Fibroblast of lung (primary cell): ENCODE measurements at places on chromosomes 7 and 10. TPM values are rescaled to one million over a fixed set of nuclear protein-coding genes. Genes with fewer than 3 reads are reported as not detected.

DNA sequence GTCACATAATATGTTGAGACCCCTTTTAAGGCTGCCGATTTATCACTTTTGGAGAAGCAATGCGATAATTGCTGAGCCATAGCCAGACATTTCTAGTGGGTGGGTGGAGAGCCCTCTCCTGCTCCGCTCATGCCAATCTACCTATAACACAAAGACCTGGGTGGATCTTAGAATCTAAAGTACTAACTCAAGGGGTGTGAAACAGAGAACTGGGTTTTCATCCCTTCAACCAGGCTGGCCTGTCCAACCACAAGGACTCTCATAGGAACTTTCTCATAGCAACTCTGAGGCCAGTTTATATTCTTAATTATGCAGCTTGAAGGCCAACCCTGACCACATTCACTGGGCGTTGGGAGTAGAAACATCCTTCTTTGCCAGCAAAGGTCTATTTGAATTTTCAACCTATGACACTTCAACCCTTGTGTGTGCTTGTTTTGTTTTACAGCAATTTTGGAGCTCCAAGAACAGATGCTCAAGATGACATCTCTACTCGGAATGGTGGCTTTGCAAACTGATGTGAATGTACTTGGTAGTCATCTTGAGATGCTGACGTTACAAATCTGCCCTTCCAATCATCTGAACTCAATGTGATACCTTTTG lies 1198.2 kb upstream of the AUTS2 start:
- DNase-seq: no peak

- no peak for DNase-seq
These were observed 106.0 kb downstream of the GALNT17 start for GRCh38 chr7:71237945-71238344.

DNA sequence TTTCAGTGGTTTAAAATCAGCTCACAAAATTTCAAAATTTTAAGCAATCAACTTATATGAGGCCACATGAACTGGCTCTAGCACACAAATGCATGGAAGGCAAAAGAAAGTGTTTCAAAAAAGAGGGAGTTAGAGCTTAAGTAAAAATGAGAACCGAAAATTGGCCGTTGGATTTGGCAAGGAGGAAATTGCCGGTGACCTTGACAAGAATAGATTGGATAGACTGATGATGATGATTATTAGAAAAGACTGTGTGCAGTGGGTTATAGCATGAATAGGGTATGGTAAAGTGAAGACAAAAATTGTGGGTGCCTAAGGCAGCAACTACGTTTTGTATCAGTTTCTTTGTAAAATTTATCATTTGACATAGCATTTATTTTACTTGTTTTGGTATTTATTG lies 175.7 kb downstream of the SEMA3D start:
- no peak for DNase-seq

GRCh38 chr10:103467406-103467805 lies 8.7 kb upstream of the CALHM1 start:
- DNase-seq: no peak

DNA sequence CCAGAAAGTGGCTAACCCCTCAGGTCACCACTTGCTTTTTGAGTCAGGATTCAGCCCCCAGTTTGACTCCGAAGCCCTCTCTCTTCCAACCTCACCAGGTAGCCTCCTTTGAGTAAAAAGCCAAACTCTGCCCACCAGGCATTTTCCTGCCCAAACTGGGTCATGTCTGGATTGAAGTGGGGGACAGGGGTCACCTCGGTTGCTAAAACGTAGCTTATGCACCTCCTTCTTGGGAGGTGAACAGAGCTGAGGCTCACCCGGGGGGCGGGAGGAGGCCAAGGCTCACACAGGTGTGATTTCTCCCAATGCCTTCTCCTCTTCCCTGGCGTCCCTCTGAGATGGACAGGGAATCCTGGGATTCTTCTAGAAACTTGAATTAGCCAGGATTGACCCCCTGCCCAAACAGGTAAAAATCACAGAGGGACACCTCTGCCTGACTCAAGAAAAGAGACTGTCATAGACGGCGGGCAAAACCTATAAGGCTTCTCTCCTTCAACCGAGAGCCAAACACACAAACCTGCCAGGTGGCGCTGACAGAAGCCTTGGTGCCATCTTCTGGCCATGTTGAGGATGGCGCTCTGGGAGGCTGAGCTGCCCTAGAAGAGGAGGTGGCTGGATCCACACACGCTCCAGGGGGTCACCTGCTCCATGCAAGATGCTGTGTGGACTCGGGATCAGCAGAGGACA lies 51.6 kb downstream of the PRLHR start:
- DNase-seq: no peak

DNA sequence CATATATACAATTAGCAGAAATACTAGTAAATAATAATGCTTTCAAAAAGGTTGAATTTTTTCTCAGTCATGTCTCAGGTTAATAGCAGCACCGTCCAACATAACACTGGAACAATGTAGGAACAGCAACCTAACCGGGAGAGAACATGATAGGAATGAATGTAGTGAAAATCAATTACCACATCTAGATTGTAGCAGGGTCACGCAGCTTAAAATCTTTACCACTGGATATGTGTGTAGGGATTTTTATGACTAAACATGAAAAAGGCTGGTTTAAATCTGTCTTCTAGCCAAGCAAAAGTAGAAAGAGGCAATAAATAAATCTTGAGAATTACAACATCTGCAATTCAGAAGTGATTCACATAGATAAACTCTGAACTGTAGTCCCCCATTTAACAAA lies 326.0 kb downstream of the DGKB start:
- no peak for DNase-seq

DNA sequence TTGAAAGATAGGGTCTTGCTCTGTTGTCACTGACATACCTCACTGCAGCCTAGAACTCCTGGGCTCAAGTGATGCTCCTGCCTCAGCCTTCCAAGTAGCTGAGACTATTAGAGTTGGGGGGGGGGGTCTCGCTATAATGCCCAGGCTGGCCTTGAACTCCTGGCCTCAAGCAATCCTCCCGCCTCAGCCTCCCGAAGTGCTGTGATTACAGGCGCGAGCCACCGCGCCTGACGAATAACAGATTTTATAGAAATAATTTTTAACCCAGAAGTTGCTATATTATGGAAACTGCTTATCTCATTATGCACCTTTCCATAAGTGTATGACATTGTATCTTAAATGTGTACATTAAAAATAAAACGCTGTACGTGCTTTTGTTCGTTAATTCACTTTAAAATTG lies 846 bp downstream of the ANKRD26 start:
- DNase-seq: no peak

- no peak for DNase-seq
These were observed 25.6 kb downstream of the ZNF783 start for GRCh38 chr7:149287622-149288021.

DNA sequence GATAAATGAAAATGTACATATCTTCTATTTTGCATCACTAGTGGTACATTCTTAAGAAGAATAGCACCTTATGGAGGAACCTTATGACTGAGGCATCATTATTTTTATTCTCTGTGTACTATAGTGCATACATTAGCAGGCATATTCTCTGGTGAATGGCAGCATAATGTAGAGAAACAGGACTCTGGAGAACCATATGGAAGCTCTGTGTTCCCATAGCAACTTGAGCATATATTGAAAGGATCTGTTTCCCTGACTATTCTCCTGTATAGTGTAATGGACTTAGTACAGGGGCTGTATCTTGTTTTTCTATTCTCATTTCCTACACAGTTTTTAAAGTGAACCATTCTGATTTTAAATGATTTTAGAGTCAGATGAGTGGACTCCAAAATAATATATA lies 128.4 kb upstream of the SMIM30 start:
- DNase-seq: no peak

- DNase-seq: no peak
These were observed 3.2 kb upstream of the SFTPA2 start for GRCh38 chr10:79563426-79563825.

DNA sequence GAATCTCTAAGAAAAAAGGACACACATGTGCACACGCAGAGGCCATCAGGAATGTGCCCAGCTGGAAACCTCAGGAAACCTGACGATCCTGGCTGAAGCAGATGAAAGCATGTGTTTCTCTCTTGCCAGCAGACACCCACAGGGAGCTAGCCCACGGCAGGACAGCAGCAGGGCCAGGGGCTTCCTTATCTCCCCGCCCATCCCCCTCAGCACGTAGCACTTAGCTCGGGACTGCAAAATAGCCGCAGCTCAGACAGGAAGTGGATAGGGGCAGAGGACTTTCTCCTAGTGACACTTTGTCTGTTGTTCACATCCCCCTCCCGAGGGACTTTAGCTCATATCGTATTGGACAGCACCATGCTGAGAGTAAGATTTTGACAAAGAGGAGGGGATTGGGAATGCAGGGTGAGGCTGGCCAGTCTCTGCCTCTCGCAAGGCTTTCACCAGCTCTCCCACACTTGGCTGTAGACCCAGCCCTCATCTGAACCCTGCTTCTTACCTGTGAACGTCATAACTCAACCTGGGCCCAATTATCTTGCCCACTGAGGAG lies 63.8 kb downstream of the MKI67 start:
- DNase-seq: no peak

DNA sequence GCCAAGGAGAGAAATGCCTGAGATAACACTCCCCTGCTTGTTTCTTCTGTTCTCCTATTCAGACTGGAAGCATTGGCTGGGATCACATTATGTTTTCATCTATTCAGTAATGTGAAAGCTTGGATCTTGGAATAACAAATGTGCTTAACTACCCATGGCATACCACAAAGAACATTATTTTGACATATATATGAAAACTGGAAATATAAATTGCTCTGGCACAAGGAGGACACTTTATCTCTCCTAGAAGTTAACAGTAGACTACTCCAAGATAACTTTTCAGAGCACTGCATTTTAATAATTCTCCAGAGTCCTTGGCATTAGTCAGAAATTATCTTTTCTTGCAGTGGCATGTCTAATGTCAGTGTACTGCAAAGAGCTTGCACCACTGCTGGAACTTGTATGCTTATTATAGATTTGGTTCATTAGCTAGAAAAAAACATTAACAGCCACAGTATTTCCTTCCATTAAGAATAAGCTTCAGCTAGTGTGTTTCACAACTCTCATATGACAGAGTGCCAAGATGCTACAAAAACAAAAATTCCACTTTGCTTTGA lies 169.3 kb upstream of the LRRN3 start:
- DNase-seq: peak; percentile 56

DNA sequence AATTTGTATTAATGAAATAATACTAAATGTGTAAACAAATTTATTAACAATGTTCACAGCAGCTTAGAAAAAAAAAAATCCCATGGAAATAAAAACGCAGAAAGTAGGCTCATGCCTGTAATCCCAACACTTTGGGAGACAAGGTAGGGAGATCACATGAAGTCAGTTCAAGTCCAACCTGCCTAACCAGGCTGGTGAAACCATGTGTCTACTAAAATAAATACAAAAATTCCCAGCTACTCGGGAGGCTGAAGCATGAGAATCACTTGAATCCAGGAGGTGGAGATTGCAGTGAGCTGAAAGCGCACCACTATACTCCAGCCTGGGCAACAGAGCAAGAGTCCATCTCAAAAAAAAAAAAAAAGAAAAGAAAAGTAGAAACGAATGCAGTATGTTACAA lies 36.2 kb downstream of the LARP4B start:
- DNase-seq: no peak

DNA sequence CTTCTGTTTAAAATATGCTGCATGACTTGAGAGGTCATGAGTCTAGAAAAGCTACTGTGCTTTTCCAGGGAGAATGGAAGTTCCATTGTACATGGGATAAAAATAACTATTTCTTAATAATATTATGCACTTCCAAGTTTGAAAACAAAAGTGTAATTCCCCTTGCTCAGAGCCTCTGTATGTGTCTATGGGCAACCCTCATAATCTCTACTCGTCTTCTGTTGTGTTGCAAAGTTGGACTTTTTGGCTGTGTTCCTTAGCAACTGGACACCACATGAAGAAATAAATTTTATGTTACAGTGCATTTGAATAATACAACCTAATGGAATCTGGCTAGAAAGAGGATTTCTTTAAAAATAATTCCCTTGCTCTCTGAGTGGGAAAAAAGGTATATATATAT lies 242.6 kb downstream of the TWIST1 start:
- peak; percentile 41 for DNase-seq

GRCh38 chr7:112266595-112267270 lies 60.2 kb downstream of the ZNF277 start:
- DNase-seq: peak; percentile 47

GRCh38 chr10:121808835-121809234 lies 119.0 kb downstream of the ATE1 start:
- DNase-seq: no peak

- no peak for DNase-seq
These were observed 341.2 kb upstream of the STEAP1 start for GRCh38 chr7:89813081-89813480.

- DNase-seq: peak; percentile 51
These were observed 154.4 kb upstream of the MKLN1 start for GRCh38 chr7:131173145-131173890.

GRCh38 chr7:27150568-27151340 lies 1.6 kb downstream of the HOXA3 start:
- peak; percentile 47 for DNase-seq

DNA sequence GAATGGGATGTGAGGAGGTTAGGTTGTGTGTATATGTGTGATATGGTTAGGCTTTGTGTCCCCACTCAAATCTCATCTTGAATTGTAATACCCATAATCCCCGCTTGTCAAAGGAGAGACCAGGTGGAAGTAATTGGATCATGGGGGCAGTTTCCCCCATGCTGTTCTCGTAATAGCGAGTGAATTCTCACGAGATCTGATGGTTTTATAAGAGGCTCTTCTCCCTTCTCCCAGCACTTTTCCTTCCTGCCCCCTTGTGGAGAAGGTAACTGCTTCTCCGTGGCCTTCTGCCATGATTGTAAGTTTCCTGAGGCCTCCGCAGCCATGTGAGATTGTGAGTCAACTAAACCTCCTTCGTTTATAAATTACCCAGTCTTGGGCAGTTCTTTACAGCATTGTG lies 47.3 kb downstream of the NPVF start:
- no peak for DNase-seq

DNA sequence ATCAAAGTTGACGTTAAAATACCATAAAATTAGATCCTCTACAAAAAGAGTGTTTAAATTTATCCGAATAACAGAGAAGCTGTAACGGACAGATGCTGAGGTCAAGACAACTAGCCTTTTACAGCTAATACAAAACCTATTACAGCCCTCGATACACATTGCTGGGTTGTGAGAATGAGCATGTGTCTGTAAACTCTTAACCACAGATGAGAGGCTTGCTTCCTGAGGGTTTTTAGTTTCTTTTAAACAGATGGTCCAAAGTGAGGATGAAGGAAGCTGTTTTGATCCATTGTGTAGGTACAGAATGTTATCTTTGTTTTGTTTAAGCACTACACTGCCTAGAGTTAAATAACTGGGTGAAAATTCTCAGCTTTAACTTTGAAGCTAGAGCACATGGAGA lies 578.2 kb downstream of the PARD3 start:
- DNase-seq: peak; percentile 53

DNA sequence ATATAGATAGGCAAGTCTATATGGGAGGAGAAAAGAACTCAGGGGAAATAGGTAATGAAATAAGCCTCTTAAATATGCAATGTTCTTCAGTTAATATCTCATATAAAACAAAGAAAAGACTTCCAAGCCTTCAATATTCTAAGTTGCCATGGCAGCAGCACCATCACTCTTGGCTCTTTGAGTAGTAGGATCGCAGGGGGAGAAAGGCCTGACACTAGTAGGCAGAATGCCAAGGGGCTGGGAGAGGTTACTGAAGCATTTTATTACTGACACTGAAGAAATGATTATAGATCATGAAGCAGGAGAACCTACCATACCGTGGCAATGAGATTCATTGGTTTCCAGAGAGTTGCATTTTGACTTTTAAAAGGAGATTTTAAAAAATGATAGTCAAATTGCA lies 193.9 kb downstream of the NXPH1 start:
- DNase-seq: no peak

Gene MBL2
- not detected in 2 replicates for total RNA-seq

Gene IL2RA
- not detected in 2 replicates for total RNA-seq

Gene TSPAN13
- 0.77 and 2.8 TPM in 2 replicates for total RNA-seq

Gene STX1A
- 4.6 and 8.1 TPM in 2 replicates for total RNA-seq

Gene EBLN1
- not detected in 2 replicates for total RNA-seq
